ENCODE measurements at places on chromosomes 11 and 22.

DNA sequence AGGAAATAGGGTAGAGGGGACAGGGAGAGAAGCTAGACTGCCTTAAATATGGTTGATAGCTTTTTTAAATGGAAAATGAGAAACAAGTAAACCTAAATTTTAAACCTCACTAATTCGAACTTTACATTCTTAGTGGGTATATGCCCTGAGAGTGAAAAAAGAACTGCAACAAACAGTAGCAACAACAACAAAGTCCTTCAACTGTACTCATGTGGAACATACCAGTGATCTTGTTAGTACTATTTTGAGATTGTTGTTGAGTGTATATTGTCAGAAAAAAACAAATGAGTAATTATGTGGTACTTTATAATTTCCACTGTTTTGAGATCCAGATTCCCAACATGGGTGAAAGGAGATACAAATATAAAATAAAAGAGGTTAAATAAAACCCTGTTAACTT, 88.9 kb upstream of the TNRC6B start:
- no peak for DNase-seq

- DNase-seq = peak; percentile 40
These were observed 51.0 kb downstream of the MTNR1B start for GRCh38 chr11:93020248-93021046.

- peak; percentile 87 for DNase-seq
These were observed 17.0 kb downstream of the P2RY6 start for GRCh38 chr11:73288873-73289707.

DNA sequence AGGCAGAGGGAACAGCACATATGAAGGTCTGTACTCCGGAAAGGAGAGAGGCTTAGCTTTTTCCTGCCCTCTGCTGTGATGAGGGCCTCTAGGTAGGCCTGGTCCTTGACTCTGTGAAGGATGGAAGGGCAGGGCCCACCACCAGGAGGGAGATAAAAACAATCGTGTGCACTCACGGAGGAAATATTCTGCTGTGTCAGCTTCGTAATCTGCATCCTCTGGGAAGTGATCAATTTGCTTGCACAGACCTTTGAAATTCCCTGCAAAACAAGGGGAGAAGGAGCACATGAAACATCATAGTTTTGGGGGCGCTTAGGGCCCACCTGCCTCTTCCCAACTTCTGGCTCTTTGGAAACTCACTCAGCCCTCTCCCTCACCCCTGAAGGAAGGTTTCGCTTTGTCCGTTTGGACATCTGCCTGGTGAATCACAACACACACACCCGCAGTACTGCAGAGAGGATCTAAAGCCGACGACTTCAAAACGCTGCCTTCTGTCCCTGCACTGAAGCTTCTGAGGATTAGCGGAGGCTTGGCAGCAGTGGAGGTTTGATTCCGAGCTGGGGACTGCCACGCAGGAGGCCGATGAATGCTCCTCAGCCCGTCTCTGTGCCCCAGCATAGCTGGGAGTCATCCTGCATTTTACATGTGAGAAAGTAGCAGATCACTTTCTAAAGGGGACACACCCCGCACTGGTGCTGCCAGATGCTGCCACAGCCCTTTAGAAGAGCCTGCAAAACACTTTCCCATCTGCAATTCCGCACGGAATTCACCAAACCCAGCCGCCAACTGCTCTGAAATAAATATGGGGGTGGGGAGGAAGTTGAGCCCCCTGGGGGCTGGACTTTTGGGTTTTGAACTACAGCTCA, 58.6 kb upstream of the EIF3D start:
- peak; percentile 75 for DNase-seq

GRCh38 chr11:13760115-13760514, 91.6 kb downstream of the FAR1 start:
- no peak for DNase-seq

DNA sequence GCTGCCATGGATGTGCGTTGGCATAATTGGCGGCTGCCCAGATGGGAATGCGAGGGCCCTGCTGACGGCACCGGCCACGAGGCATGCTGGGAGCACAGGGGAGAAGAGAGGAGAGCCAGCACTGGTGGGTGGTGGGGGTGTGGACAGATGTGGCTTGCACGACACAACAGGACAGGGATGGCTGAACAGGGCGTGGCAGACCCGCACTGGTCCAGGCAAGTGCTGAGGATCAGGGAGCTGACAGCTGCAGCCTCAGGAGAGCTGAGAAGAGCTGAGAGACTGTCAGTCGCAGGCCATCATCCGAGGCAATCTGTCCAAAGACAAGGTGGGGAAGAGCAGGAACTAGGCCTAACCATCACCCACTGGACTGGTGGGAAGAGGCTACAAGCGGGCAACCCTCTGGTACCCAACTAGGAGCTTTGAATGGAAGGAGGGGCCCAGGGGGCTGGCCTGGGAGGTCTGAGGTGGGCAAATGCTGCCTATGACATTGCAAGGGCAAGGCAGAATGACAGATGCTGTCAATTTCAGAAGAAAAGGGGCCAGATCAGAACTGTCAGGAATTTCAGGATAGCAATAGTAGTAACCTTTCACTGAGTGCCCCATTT, 2.4 kb downstream of the GNB1L start:
- DNase-seq = no peak

DNA sequence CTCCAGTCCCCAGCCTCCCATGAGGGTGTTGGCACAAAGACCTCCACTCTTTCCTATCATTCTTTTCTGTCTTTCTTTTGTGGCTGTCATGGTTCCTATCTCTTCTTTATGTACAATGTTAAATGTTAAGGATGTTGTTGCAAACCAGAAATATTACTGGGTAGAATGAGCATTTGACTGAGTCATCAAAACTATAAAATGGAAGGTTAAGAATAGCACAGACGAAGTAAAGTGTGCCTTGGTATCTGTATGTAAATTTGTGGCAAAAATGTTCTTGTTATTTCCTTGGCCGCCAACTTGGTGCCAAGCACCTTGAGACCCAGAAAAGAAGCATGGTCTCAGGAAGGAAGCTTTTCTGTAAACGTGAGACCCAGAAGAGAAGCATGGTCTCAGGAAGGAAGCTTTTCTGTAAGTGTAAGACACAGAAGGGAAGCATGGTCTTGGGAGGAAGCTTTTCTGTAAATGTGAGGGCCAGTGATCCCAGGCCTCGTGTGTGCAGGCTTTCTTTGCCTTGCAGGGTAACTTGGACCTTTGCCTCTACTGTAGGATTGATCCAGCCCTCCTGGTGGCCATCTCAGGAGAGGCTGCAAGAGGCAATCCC, 6.7 kb upstream of the PKP3 start:
- no peak for DNase-seq

- no peak for DNase-seq
These were observed 5.4 kb downstream of the PDE2A start for GRCh38 chr11:72668629-72669347.

- DNase-seq = no peak
These were observed 416.8 kb upstream of the TENM4 start for GRCh38 chr11:79857377-79858214.
